GM12891 (cell line): ENCODE measurements at places on chromosomes 11 and 22.

GRCh38 chr11:126702987-126703386 lies 297.6 kb downstream of the KIRREL3 start:
- DNase-seq: no peak

GRCh38 chr11:15711311-15711710 lies 596.6 kb downstream of the INSC start:
- no peak for DNase-seq

DNA sequence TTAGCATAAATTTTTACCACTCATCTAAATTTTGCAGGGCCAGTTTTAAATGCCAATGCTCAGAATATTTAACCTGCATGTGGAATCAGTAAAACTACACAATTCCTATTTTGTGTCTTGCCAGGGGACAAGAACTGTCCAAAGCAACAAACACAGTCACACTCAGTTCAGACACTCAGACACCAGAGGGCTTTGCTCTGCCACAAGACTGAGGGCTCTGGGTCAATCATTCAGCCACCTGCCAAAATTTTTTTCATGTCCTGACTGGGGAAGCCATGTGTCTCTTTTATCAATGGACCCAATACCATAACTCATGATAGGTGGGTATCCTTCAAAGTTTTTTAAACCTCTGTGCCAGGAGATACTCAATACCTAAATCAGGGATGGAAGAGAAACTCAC lies 304.0 kb upstream of the ANO3 start:
- DNase-seq: no peak

DNA sequence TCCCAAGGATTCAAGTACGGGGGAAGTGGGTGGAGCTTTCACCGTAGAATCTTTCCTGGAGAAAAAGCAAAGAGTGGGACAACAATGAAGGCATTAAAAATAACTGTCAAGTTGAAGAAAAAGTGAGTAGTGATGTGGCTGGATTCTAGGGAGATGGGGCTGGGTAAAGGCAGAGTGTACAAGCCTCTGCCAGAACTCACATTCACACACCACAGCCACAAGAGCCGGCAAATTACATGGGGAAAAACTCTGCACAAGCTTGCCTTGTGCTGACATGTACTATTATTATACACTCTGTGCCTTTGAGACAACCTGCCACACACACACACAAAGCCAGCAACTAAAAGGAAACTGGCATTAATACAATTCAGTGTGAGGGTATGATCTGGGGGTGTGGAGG lies 182.6 kb downstream of the LARGE1 start:
- no peak for DNase-seq

- no peak for DNase-seq
Observed at GRCh38 chr22:19843857-19844376, 10.8 kb downstream of the GNB1L start.

DNA sequence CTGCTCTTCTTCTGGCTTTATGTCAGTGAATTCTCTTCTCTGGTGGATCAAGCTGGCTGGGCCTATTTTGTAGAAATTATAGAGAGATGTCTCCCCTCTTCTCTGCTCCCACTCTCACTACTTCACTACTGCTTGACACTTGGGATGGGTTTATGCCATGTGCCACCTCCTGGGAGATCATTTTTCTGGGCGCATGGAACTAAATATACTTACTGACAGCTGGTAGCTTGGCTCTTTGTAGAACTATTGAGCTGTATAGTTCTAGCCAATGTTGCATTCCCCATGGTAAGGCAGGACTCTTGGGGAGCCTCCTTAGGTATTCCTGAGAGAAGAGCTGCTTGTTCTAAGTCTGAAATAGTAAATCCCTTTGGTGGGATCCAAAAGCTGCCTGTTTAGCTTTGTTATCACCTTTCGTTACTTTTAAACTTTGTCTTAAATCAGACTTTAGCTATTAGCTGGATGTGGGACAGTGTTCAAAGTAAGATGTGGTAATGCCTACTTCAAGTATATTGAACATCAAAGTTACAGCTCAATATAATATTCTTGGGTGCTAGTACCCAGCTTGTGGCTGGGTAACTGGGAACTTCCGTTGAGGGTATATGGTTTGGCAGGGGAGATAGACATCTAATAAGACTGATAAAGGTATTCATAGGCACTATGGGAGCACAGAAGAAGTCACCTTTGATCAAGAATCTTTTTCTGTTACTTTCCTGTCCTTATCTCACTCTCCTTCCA lies 87.5 kb upstream of the RRM1 start:
- DNase-seq: no peak

- no peak for DNase-seq
Observed at GRCh38 chr22:39530692-39531331, 1.7 kb downstream of the RPS19BP1 start.

GRCh38 chr11:73451896-73452295 lies 75.7 kb downstream of the RELT start:
- no peak for DNase-seq

- no peak for DNase-seq
Observed at GRCh38 chr22:48336339-48337060, 1491.2 kb downstream of the BRD1 start.

DNA sequence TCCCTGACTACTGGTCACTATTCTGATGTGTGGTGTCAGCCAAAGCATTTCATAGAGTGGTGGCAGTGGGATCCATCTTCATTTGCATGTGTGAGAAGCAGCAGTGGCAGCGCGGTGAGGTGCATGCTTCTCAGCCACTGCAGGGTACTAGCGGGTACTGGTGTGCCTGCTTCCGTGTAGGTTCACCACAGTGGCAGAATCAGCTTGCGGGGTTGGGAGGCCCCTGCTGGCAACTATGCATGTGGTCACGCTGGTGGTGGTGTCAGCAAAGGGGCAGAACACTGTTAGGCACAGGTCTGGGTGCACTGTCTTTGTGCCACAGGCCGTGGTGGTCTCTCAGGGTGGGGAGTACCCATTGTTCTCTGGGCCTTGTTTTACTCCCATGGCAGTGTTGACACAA lies 286.4 kb upstream of the TENM4 start:
- no peak for DNase-seq

- DNase-seq: no peak
Observed at GRCh38 chr22:43128928-43129424, 14.2 kb downstream of the MCAT start.

DNA sequence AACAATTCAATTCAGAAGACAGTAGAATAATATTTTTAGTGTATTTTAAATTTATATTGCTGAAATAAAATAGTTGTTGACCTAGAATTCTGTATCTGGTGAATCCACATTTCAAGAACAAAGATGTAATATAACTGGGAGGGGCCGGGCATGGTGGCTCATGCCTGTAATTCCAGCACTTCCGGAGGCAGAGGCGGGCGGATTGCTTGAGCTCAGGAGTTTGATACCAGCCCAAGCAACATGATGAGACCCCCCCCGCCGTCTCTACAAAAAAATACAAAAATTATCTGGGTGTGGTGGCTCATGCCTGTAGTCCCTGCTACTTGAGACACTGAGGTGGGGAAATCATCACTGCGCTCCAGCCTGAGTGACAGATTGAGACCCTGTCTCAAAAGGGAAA lies 72.6 kb downstream of the CD82 start:
- no peak for DNase-seq

GRCh38 chr11:30509364-30509763 lies 76.8 kb downstream of the MPPED2 start:
- no peak for DNase-seq

DNA sequence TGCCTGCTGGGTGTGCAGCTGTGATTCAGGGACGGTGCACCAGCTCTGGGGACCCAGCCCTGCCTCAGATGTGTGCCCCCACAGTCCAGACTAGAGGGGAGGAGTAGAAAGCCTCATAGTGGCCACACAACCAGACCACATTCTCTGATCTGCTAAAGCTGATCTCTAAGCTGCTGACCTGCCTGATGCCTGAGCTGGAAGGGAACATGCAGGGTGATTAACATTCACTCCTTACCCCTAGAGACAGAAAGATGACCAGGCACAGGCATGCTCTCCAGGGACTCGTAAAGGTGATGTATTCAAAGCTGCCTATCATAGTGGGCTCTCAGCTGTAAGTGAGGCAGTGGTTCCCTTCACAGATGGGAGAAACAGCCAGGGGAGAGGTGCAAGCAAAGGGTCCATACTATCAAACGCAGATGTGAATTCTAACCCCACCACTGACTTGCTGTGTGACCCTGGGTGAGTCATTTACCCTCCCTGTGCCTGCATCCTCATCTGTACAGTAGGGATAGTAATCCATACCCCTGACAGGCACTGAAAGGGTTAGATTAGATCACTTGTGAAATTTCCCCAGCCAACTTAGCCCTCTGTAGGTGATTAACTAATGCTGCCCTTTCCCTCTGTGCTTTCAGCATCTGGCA lies 29.0 kb upstream of the LRRC32 start:
- no peak for DNase-seq

GRCh38 chr11:122189229-122189628 lies 73.2 kb upstream of the BLID start:
- DNase-seq: no peak

DNA sequence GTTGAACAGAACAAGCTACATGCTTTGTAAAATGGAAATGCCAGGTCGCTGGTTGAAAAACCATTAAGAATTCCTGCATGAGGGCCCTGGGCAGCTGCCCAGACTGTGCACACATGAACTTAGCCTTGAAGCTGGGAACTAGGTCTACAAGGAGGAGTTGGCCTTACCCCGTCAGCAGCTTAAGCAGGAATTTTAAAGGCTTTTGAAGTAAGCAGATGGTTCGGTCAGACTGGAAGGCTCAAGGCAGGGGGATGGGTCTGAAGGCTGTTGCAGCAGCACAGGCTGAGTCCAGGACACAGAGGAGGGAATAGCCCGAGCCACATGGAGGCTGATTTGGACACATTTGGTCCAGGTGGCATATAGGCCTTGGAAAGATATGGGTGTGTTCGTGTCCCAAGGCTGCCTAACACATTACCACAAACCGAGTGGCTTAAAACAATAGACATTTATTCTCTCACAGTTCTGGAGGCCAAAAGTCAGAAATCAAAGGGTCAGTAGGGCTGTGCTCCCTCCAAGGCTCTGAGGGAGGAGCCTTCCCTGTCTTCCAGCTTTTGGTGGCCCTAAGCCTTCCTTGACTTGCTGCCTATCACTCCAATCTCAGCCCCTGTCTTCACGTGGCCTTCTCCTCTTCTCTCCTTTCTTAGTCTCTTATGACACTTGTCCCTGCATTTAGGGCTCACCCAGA lies 11.6 kb downstream of the LIF start:
- DNase-seq: no peak

GRCh38 chr22:29342577-29343312 lies 27.2 kb upstream of the RASL10A start:
- DNase-seq: no peak

DNA sequence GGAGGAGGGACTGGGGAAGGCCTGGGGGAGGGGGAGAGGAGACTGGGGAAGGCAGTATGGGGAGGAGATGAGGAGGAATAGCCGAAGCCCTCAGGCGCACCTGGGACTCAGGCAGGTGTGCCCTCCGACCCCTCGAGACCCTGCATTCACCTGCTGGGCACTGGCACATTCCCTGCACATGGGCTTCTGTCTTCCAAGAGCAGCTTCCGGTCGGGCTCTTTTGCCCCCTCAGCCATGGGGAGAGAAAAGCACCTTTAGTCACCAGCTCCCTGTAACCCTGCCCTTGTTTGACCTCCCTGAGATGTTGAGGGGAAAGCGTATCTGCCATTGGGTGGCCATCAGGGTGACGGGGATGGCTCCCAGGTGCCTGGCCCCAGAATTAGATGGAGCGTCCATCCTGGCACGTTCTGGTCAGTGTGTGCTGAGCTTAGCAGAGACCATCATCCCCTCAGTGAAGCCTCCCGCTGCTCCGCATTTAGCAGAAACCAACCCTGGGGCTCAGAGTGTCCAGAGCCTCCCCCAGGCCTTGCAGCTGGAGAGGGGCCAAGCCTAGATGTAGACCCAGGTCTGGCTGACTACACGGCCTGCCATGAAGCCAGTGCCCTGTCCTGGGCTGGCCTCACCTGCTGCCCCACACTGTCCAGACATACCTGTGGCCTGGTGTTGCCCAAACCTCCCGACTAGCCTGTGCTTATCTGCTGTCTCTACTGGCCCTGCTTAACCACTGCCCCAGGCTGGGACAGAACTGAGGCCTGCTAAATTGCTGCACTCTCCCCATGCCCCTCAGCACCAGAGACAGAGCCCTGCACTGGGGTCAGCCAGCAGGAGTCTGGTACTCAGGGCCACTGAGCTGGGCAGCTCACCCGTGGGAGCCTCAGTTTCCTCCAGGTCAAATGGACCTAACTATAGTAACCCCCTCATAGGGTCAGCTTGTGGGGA lies 6.2 kb downstream of the ANO1 start:
- DNase-seq: no peak

DNA sequence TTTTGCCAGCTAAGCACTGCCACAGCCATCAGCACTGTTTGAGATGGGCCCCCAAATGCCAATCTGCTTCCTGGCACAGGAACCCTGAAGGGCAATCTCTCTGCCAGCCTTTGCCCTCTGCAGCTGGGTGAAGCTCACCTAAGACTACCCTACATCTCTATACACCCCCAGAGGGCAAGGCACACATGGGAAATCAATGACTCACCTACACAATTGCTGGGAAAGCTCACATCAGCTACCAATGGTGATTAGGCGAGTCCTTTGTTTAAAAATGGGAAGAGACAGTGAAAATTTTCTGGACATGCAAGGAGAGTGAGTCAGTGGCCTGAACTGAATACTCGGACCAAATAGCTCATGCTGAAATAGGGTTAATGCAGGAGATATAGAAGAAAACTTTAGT lies 12.6 kb upstream of the PRDM11 start:
- no peak for DNase-seq

DNA sequence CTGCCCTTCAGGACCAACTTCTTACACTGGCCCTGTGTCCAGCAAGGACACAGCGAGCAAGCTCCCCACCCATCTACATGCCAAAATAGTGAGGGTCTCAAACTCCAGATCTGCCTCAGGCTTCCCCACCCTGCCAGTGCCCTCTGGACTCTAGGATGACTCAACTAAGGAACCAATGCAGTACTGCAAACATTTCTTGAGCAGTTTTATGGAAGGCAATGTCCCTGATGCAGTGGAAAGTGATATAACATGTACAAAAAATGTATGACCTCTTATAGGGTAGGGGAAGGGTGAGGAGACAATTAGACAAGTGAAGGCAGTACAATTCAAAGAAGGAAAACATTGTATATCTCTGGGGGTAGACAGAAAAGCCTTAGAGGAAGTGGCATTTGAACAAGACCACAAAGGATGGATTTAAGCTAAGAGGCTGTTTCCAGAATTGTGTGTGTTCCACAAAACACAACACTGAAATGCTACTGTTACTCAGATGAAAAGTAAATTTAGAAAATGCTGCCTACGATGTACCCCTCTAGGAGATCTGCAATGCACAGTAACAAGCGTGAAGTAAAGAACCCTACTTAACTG lies 47.3 kb downstream of the RAB30 start:
- DNase-seq: no peak

DNA sequence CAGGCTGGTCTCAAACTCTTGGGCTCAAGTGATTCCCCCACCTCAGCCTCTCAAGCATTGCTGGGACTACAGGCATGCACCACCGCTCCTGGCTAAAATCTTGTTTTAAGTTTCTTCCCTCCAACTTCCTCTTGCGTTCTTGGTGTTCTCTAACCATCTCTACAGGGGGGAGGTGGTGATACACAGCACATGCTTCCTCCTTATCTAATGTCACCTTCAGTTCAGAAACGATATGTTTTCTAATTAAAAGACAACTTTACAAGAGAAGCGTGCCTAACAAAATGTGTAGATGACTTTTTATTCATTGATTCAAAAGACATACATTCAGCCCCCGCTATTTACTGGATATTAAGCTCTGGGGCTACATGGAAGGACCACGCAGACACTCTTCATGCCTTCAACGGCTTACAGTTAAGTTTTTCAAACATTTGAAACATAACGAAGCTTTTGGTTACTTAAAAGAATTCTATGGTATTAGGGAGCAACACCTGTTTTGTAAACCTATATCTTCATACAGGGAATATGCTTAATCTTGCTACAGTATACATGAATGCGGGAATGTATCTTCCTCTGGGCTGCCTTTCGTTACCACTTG lies 933 bp upstream of the DLAT start:
- DNase-seq: no peak
